Urothelium cell line (cell line): ENCODE measurements at places on chromosomes 6 and 20.

GRCh38 chr6:162118706-162119105, 608.9 kb downstream of the PRKN start:
- DNase-seq, result no peak

DNA sequence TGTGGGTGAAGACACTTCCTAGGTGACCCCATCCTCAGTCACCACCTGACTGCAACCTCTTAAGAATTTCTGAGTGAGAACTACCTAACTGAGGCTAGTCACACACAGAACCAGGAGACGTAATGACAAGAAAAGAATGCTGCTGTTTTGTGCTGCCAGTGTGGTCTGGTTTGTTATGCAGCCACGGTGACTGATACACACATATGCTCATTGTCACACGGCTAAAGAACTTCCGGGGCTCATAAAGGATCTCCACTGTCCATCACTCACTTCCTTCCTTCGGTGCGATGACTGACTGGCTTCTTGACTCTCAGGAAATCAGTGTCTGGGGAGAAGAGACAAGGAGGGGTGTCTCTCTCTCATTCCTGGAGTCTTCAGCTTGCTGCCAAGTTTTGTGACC, 88.0 kb downstream of the SLC24A3 start:
- DNase-seq, result no peak

DNA sequence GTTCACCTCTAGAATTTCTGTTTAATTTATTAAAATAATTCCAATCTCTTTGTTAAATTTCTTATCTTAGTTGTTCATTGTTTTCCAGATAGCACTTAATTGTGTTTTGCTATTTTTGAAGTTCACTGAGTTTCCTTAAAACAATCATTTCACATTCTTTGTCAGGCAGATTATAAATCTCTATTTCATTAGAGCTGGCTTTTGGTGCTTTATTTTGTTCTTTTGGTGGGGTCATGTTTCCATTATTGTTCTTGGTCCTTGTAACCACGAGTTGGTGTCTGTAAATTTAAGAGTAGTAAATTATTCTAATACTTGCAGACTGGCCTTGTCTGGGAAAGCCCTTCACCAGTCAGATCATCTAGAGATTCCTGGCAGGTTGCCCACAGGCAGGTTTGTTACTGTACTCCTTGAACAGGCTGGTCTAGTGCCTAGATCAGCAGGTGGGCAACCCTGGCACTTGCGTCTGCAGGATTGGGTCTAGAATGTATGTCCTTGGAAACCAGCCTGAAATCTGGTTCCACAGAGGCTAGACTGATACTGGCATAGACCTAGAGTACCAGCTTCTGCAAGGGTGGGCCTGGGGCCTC, 110.4 kb downstream of the ADGB start:
- no peak for DNase-seq

- DNase-seq, result no peak
Observed at GRCh38 chr6:168124921-168125320, 45.9 kb upstream of the FRMD1 start.

- DNase-seq, result no peak
Observed at GRCh38 chr6:26202811-26203583, 115.8 kb downstream of the HFE start.

GRCh38 chr6:28751514-28751913, 172.3 kb downstream of the TRIM27 start:
- no peak for DNase-seq

- no peak for DNase-seq
Observed at GRCh38 chr6:27096834-27097511, 150.5 kb upstream of the PRSS16 start.

DNA sequence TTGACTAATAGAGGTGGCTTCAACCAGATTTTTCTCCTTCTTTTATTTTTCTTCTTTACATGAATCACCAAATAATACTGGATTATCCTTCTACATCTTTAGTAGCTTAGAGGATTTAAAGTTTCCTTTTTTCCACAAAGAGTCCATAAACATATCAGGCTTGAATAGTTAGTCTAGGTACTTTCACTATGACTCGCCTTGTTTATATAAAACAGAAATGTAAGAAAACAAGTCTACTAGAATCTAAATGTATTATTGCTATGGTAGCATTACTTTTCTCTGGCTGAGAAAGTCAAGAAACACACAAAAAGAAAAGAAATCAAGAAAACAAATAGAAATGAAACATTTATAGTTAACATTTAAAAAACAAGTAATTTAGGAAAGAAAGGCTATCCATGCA, 215.2 kb downstream of the PTPRK start:
- no peak for DNase-seq

GRCh38 chr20:23666698-23667097, 22.1 kb downstream of the CST4 start:
- DNase-seq, result no peak

GRCh38 chr6:7894262-7895124, 16.1 kb downstream of the TXNDC5 start:
- DNase-seq, result no peak

- peak; percentile 88 for DNase-seq
Observed at GRCh38 chr6:37239950-37240713, 17.4 kb upstream of the TBC1D22B start.

- DNase-seq, result no peak
Observed at GRCh38 chr6:6474170-6474920, 114.2 kb upstream of the LY86 start.

GRCh38 chr6:45710304-45710821, 305.3 kb downstream of the CLIC5 start:
- DNase-seq, result no peak

DNA sequence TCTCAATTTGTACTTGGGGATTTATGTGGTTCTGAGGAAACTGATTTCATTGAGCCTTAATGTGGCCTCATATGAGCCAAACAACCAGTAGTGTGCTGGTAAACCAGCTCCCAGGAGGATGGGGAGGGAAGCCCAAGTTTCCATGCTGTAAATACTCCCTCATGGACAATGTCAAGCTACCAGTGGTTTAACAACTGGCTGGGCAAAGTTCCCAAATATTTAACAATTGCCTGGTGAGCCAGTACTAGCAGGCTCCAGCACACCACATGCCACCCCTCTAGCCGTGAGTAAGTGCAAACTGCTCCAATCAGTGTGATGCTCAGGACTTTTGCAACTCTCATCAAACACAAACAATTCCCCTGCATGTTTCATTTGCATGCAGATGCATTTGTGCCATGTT, 19.2 kb upstream of the CDKN1A start:
- no peak for DNase-seq

GRCh38 chr20:3663858-3664257, 659 bp upstream of the GFRA4 start:
- DNase-seq, result no peak

GRCh38 chr20:22446613-22447446, 137.5 kb downstream of the FOXA2 start:
- no peak for DNase-seq

DNA sequence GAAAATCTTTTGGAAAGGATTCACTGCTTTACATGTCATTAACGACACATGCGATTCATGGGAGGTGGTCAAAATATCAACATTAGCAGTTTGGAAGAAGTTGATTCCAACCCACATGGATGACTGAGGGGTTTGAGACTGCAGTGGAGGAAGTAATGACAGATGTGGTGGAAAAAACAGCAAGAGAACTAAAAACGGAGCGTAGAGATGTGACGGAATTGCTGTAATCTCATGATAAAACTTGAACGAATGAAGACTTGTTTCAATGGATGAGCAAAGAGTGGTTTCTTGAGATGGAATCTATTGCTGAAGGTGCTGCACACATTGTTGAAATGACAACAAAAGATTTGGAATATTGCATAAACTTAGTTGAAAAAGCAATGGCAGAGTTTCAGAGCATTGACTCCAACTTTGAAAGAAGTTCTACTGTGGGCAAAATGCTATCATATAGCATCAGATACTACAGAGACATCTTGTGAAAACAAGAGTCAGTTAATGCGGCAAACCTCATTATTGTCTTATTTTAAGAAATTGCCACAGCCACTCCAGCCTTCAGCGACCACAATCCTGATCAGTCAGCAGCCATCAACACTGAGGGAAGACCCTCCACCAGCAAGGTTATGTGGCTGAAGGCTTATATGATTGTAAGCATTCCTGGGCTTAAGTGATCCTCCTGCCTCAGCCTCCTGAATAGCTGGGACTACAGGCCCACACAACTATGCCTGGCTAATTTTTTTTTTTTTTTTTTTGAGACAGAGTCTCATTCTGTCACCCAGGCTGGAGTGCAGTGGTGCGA, 19.2 kb downstream of the SRSF3 start:
- no peak for DNase-seq

DNA sequence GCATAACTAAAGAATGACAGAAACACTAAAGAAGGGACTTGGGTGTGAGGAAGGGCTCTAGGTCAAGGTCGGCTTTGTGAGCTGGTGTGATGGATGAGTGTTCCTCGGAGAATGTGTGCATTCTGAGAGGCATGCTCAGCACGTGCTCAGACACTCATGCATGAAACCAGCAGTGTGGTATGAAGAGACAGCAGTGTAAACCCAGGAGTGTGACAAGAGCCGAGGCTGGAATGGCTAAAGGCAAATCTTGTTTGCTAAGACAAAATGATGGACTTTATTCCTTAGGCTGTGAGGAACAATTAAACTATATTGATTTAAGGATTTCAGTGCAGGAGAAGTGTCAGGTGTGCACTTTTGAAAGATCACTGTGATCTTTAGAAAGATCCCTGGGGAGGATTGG, 107.4 kb upstream of the MAP7 start:
- no peak for DNase-seq

DNA sequence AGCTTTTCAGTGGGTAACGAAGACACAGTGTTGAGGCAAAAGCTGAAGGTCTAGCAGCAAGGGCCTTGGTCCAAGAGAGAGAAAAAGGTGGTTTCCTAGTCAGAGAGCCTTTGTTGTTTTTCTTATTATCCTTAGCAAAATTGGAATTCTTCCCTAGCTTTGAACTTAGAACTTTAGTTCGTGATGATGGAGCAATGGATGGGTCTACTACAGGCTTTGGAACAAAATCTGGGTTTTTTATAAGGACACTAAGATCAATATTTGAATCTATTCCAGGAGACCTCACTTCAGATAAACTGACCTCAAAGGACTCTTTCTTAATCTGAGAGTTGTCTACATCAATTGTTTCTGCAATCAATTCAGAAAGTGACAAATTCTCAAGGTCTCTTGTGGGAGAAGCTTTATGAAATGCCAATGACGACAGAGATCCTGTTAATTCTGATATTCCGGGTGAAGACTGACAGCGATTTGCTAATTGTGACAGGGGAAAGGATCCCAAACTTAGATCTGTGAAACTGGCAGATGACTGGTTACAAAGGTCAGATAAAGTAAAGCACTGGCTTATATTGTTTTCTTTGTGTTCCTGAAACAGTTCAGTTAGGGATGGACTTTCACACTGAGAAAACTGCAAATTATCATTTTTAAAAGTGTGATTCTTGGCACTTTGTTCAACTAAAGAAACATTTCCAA, 17.7 kb downstream of the HBS1L start:
- DNase-seq, result no peak

DNA sequence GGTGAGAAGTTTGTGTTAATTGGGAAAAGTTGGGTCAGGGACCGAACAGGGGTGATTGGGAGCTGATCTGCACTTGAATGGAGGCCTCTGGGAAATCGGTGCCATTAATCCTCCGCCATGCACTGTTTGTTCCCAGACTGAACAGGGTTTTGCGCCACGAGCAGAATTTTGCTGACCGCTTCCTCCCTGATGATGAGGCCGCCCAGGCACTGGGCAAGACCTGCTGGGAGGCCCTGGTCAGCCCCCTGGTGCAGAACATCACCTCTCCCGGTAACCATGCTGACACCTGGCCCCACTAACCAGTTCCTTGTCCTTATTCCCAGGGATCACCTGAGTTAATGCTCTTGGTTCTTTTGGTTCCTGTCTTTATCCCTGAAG, 21.7 kb downstream of the CUL9 start:
- no peak for DNase-seq

DNA sequence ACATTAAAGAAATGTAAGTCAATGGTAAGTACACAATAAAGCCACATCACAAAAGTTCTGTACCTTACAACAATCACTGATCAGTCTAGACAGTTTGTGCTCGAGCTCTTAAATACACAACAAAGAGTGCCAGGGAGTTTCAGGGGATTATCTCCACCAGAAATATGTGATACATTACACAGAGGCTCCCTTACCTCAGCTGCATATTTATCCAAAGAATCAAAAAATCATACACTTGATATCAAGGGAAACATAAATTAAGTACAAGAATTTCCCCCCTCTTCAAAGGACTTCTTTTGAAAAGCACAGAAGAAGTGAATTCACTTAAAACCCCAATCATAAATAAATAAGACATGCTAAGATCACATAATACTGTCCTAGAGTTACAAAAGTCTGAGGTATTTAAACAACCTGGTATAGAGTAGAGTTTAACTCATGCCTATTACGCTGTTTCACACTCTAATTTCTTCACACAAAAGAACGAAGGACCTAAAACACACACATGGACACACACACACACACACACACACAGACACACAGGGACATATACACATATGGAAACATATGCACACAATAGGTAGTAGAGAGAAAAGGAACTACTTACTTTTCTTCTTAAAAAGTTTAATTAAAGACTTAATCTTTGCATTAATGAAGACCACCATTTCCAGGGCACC, 528 bp downstream of the NHSL1 start:
- no peak for DNase-seq

DNA sequence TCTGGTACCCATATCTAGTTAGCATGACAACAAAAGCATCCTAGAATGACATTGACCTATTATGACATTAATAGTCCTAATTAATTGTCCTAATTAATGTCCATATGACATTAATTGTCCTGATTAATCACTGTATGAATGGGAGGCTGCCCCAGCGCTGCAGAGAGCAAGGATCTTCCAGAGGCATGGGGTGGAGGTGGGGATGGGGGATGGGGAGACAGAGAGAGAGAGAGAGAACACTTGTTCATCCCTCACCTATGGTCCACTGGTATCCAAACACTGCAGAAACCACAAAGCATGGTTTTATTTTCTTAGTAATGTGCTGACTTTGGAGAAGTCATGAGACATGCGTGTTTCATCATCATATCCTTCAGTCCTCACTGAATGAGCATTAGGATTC, 235.1 kb downstream of the FNDC1 start:
- no peak for DNase-seq

DNA sequence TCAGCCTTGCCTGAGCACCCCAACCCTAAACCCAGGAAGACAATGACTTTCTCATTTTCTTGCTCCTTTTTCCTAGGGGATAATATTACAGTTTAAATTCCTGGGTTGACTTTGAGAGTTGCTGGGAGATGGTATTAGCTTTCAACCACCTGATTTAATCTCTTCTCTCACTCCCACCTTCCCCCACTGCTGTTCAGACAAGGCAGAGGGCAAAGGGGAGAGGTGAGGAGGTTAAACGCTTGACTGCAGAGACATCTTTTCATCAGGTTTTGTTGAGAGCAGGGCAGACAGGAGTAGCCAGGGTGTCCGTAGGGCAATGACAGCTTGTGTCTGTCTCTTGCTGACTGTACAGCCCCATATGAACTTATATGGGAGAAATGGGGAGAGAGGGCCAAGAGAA, 811.2 kb downstream of the MAFB start:
- no peak for DNase-seq

DNA sequence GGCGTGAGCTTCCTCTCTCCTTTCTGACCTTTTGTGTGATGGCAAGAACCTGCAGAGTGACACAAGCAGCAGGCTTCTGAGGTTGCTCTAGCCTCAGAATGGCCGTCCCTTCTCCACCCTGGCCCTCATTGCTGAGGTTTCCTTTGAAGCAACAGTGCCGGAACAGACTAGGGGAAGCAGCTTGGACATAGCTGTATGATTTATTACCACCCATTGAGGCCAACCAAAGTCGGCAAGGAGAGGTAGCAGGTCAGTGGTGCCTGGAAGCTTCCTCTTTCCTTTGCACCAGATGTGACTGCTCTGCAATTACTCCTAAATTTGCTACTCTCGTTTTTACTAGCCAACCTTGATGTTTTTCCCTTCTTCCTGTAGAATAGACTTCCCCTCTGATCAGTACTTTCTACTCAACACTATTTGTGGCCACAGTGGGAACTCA, 31.4 kb downstream of the PTPN1 start:
- no peak for DNase-seq
